ENCODE measurements at places on chromosomes 4 and X.

DNA sequence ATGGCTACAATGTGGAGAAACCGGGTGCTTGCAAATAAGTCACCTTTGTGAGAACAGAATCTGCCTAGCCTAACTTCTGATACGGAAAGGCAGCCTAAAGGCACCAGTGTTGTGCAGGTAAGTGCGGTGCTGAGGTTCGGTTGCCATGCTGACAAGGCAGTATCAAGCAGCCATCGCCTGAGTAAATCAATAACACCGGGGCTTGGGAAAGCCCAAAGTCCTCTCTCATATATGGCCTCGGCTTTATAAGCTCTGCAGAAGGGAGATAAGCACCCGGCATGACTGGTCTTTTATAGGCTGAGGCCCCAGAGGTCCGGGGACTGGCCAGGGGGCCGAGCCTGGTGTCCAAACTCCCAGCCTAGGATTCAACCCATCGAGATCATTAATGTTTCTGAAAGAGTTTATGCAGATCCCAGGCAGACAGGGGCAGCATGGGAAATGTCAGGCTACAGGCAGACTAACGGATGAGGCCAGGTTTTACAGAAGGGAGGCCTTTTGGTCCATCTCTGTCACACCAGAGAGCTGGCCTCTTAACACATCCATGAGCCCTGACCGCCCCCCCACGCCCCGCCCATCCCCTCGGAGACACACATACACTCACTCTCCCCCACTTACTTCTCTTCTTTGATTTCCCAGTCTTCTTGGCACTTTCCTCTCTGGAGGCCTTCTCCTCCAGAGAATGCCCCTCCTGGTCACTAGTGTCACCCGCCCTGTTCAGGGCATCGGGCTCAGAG is 38.5 kb downstream of the ELF4 start:
- ATAC-seq = no peak

DNA sequence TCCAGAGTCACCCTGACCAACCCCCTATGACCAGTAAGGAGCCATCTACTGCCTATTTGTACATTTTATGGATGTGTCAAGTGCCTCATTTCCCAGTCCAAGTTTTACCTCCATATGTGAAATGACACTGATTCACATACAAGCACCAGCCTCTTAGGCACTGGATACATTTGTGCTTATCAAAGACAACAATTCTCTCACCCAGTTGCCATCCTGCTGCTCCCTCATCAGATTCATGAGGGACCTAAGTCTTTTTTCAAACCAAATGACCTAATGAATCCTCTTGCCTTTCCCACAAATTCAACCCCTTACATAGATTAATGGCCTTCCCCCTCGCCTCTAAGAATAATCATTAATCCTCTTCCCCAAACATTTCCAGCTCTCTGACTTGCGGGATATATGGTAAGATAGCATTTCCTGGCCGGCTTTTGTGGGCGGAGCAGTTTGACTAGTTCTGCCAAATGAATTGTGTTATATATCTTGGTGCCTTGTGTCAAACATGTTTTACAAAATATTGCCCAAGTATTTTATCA is 233.9 kb downstream of the ARAP2 start:
- no peak for ATAC-seq

DNA sequence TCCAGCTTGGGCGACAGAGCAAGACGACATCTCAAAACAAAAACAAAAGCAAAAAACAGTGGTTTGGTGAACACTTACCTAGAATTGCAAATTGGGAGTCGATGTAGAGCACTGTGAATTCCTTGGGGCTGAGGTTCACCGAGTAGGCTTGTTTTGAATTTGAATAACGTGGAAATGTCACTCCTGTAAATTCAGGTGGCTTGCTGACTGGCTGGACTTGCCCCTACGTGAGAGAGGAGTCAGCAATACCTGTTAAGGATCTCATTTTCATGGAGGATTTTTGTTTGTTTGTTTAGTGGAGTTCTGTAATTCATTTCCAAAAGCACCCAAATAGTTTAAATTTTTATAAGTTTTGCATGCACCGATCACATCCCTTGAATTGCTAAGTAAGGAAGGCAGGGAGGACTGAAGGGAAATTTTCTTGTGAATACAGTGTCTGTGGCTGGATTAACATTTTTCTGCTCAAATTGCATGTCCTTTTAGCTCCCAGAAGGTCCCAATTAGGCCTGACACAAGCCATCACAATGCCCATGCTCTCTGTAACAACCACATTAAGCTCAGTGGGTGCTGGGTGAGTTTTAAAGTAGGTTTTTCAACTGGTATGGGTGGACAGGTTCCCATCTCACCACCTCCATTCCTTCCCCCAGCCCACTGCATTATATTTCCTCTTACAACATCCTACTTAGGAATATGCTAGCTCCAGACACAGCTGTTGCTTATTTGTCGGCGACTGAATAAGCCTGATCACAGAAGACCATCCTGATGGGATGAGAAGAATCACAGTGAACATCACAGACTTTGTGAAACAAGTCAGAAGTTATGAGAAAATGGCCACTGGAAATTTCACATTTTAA is 58.5 kb upstream of the TTC29 start:
- ATAC-seq = no peak

DNA sequence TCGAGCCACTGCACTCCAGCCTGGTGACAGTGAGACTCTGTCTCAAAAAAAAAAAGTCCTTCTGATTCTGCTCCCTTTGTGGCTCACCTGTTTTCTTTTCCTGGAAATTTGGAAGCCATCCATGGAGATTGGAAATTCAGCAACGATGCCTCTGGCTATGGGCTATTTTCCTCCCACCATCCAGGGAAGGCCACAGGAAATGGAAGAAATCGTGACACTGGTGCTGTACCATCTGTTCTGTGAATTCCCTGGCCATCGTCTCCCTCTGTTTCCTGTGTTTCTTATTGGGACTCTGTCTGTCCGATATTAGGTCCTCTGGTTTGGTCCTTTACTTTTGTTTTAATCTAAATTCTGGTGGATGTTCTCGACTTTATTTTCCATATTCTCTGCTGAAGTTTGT is 29.4 kb upstream of the ADRA2C start:
- ATAC-seq = no peak

DNA sequence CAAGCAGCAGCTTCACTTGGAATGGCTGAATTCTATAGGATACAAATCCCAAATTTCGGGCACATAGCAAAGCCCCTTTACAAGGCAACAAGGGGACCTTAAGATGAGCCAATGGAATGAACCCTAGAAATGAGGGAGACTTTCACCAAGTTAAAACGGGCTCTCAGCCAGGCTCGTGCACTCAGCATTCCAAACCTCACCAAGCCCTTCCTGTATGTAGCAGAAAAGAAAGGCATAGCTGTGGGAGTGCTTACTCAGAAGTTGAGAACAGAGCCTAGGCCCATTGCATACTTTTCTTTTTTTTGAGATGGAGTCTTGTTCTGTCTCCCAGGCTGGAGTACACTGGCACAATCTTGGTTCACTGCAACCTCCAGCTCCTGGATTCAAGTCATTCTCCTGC is 10.8 kb upstream of the HERC5 start:
- no peak for ATAC-seq

GRCh38 chrX:2697306-2697705 is 6.2 kb downstream of the CD99 start:
- no peak for ATAC-seq

DNA sequence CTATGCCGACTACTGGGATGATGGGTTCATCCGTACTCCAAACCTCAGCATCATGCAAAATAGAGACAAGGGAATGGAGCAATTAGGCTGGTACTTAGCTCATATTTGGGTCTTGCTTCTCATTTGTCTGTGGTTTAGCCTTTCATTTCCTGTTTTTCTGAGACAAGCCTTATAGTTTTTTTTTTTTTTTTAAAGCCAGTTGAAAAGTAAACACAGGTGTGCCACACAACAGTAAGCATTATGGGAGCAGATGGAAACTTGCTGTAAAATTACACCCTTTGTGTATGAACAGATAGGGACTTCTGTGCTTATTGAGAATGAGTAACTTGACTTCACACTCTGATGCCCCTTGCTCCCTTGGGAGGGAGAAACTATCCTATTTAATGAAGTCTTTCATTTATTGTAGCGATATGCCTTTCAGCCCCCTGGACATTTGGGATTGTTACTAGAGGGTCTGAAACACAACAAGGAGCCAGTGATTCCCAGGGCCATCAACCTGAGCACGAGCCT is 13.7 kb downstream of the RASSF6 start:
- ATAC-seq = no peak

DNA sequence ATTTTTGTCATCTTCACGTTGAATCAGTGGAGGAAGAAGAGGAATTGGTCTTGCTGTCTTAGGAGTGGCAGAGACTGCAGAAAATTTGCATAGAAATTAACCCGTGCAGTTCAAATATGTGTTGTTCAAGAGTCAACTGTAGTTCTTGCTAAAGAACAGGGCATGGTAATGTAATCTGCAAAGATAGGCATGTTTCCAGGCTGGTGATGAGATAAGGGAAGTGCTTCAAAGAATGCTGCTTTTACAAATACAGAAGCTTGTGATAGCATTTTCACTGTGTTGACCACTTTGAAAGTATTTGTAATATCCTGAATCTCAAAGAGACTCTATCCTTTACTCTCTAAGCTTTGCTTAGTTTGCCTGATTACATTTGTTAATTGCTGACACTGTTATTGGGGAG is 60.1 kb downstream of the PRRG1 start:
- no peak for ATAC-seq

- ATAC-seq = no peak
Measured at GRCh38 chr4:36269101-36269500, 12.3 kb upstream of the DTHD1 start.

- ATAC-seq = no peak
Measured at GRCh38 chr4:94377294-94377693, 34.7 kb upstream of the HPGDS start.

- ATAC-seq = no peak
Measured at GRCh38 chrX:153340111-153340510, 6.2 kb downstream of the ZNF275 start.

GRCh38 chr4:94495408-94495807 is 43.7 kb downstream of the PDLIM5 start:
- no peak for ATAC-seq

DNA sequence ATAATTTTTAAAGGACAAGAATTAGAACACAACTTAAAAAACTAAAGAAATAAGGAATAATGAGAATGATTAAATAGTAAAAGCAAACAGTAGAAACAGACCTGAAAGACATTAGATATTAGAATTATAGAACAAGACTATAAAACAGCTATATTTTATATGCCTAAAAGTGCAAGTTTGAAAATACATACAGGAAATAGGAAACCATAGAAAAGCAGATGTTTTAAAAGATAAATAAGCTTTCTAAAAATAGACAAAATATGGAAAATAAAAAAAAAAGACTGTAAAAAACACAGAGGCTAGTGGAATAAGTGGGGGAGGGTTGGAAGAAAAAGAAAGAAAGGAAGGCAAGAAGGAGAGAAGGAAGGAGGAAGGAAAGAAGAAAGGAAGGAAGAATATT is 407.3 kb downstream of the IDS start:
- no peak for ATAC-seq

DNA sequence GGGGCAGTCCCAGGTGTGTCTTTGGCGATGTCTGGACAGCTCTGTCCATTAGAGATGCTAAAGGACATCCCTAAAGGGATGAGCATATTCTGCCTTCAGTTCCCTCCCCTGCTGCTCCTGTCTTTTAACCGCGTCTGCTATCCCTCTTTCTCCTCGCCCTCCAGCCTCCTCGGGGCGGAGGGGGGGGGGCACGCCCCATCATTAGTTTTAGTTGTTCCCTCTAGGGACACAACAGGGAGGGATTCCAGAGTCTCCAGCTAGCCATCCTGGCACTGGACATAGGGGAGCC is 1.1 kb downstream of the MSL3 start:
- ATAC-seq = peak; percentile 33

DNA sequence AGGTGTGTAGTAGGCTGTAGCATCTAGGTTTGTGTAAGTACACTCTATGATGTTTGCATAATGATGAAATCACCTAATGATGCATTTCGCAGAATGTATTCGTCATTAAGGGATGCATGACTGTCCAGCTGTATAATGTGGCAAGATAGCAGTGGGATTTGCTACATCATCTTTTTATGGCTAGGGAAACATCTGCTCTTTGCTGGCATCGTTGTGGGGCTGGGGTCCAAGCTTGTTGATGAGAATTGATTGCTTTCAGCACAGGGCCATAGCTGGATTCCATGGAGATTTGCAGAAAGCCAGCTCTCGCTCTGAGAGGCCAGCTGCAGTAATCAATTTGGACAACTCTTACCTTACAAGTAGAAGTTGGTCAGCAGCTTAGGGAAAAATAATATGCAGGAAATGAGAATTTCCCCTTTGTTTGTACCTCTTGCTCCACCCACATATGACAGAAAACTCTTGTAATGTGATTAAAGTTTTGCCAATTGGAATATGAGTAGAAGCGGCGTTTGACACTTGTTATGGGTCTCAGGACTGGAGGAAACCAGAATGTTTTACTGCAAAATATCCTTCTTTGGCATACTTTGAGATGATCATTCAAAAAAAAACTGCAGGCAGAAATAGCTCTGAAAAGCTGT is 310.5 kb downstream of the RAPGEF2 start:
- ATAC-seq = no peak

DNA sequence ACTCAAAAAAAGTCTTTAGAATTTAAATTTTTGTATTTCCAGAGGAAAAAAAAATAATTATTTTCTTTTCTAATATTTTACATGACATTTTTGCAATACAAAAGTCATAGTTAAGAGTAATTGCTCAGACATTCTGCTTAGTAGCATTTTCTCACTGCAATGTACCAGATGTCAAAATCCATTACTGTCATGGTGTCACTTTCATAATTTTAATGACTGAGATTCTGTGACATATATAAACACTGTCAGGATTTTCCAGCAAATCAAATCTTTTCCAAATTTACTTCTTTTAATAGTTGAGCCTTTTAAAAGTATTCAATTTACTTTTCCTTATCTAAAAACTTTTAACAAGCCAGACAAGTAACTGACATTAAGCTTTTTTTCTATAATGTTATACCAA is 422.7 kb downstream of the GRIA2 start:
- no peak for ATAC-seq

DNA sequence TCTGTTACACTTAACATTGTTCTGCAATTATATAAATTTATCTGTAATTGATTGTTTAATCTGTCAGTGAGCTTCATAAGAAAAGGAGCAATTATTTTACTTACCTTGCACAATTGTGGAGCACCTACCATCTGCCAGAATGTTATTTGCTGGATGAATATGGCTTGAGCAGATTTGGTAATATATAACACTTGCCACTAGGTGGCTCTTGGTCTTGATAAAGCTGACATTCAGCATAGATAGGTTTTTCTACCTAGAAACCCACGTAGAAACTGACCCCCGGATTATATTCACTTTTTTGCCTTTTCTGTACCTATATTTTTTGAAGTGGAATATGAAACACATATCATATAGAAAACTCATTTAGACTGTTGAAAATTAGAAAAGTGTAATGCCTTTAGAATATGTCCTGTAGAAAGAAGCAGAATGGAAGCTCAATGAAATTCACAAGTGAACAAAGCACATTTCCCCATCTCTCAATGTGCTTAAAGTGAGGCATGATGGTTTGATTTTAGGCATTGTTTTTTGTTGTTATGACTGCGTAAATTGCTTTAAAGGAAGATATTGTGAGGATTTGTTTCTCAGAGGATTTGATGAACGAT is 9.5 kb downstream of the RBPJ start:
- ATAC-seq = peak; percentile 86

DNA sequence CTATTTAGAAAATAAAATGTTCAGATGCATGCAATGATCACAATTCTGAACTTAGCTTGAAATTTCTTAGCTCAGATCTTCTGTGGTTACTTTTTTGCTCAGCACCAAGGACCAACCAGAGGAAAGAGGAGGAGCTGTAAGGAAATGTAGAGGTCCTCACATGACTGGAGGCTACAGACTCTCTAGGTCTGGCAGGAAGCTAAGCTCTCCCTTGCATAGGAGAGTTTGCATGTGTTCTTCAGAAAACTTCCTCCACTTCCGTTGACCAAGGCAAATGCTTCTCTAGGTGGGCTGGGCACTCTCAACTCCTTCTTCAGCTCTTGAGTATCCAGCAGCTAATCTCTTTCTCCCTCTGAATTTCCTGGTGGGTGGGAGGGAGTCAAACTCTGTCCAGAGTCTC is 119.6 kb downstream of the BTC start:
- ATAC-seq = no peak

Data from SK-N-SH treated with all-trans-retinoic acid at 6 μM for 48 hours (cell line).